Effector CD4-positive, alpha-beta T cell (primary cell): ENCODE measurements at places on chromosomes 11 and 22.

DNA sequence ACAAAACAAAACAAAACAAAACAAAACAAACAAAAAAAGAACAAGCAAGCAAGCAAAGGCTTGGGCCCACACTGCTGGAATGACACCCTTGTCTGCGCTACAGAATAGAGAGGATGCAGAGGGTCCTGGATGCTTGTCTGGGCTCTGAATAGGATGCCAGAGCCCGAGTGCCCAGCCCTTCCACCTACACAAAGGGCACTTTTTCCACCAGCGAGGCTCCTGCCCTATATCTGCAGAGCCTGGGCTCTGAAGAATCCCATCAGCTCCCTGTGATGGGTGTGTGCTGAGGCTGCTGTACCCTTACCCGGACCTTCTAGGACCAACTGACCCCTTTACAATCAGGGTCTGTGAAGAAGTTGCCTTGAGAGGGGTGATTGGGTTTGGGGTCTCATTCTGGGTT lies 221.2 kb downstream of the DSCAML1 start:
- DNase-seq: no peak

GRCh38 chr22:19149991-19150390 lies at the start of gene GSC2:
Gene GSC2 (minus strand): TSS chr22:19150292. CDS start chr22:19150283, 9 bp downstream.
- DNase-seq: no peak

DNA sequence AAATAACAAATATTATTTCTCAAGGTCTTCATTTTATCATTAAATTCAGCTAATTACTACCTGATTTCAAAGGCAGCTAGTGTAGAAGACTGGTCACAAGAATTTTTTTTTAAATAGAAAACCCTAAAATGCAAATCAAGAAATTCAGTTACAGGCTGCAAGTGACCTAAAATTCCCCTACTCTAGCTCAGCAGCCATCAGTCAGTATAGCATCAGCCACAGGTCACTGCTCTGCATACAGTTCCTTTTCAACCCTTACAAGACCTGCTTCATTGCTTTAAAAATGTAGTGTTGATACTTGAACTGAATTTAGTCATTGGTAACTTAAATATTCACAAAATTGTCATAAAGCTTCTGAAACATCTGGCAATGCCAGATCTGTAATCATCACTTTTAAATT lies 9.5 kb upstream of the B3GNT6 start:
- no peak for DNase-seq

- DNase-seq: no peak
Observed at GRCh38 chr11:134764966-134765365, 352.9 kb upstream of the B3GAT1 start.

- no peak for DNase-seq
Observed at GRCh38 chr22:27761000-27761399, 40.6 kb downstream of the MN1 start.

- DNase-seq: no peak
Observed at GRCh38 chr11:133946541-133947318, 10.0 kb downstream of the IGSF9B start.

- peak; percentile 16 for DNase-seq
Observed at GRCh38 chr11:43852057-43852636, 28.5 kb upstream of the ALKBH3 start.

DNA sequence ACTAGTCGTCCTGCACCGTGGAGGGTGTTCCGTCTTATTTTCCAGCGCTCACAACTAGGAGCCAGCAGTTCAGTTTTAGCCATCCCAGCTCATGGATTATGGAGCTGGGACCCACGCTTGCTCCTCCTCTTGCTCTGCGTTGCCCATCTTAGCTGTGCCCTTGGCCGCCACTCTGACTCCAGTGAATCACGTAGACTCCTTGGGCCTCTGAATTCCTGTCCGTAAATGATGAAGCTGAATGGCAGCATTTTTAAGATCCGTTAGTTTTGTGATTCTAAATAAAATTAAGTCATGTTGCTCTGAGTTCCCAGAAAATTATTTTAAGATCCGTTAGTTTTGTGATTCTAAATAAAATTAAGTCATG lies 23.8 kb downstream of the BCR start:
- no peak for DNase-seq

DNA sequence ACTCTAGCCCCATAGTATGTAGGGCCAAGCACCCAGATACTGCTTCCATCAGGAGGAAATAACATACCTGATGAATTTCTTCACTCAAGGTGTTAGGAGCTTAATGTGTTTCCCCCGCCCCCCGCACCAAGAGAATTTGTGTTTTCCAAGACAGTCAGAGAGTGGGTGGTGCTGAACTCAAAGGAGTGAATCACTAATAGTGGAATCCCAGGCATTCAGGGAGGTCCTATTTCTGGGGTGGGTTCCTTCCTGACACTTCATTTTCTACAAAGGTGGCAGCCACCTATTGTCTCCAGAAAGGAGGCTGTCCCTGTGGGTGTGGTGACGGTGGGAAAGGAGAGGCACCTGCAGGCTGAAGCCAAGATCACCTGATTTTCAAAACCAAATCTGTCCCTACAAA lies 50.8 kb upstream of the ELF5 start:
- DNase-seq: no peak

DNA sequence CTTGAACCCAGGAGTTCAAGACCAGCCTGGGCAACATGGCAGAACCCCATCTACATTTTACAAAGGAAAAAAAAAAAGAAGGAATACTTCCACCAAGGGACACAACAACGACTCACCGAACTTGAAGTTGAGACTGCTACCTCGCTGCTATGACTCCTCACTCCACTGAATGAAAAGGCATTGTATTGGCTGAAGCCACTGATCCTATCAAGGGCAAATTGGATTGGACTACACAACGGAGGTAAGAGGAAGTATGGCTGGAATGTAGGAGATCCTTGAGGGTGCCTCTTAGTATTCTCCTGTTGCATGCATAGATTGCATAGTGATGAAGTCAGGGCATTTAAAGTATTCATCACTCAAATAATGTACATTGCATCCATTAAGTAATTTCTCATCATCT lies 97.9 kb downstream of the CWF19L2 start:
- no peak for DNase-seq

GRCh38 chr11:7414973-7415817 lies 70.1 kb upstream of the OLFML1 start:
- DNase-seq: no peak
